Endothelial cell (in vitro differentiated cells): ENCODE measurements at places on chromosomes 6 and 20.
A peak's percentile ranks its signal among the peaks of the same experiment; 100 is the strongest.

DNA sequence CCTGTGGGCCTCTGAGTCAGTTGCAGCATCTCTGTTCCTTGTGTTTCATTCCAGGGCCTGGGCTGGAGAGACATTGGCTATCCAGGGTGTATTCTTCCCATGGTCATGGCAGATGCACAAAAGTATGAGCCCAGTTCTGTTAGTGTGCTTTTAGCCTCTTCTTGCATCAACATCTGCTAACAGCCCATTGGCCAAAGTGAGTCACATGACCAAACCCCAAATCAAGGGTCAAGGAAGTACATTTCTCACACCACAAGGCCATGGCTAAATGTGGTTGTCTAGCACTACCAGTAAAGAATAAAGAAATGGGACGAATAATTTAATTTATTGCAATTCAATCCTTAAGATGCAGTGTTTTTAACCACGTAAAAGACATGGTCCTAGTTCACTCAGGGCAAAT, 43.9 kb downstream of the NRN1 start:
- DNase-seq: no peak

- DNase-seq: no peak
Measured at GRCh38 chr20:10040070-10040975, 5.5 kb downstream of the ANKEF1 start.

DNA sequence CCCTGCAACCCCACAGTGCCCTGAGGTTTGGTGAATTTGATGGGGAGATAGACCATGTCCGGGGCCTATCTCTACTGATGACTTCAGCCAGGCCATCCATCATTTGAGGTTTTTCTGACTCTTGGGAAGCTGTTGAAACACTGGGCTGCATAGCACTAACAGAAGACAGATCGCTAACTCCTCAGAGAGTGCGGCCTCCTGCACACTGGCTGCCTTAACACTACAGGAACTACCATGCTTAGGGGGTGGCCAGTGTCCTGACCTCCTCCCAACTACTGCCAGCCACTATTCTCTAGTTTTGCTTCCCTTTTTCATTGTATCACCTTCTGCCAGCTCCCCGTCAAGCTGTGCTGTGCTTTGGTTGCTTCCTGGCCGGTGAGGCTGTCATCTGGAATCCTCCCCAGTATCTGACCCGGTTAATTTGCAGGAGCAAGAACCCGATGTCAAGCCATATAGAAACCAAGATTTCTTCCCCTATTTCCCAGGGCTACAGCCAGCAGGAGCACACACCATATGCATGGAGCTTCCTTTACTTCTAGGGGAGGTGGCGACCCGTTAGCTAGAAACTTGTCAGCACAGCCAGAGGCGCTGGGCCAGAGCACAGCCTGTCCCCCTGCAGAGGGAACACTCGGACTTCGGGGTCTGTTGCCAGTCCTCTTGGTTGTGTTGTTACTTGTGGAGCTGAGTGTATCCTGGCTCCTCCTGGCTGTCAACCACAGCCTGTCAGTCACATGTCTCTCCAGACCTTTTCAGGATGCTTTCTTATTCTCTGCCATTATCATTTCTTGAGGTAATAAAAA, 57.3 kb upstream of the TRAF3IP2 start:
- peak; percentile 18 for DNase-seq

DNA sequence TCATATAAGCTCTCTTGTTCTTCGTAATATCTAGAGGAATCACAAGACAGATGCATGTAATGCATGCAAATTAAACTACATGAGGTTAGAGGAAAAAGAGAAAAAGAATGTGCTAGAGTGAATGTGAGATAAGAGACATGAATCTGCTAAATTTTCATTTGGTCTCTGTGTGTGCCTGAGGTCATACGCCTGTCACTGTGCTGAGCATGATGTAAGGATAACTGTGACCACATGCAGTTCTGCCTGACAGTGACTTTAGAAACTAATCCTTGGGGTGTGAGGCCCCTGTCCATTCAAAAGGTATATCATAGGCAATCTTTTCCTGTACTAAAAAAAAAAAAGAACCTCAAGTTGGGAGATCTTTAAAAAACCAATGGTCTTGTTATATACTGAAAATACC, 70.6 kb downstream of the SHPRH start:
- no peak for DNase-seq

DNA sequence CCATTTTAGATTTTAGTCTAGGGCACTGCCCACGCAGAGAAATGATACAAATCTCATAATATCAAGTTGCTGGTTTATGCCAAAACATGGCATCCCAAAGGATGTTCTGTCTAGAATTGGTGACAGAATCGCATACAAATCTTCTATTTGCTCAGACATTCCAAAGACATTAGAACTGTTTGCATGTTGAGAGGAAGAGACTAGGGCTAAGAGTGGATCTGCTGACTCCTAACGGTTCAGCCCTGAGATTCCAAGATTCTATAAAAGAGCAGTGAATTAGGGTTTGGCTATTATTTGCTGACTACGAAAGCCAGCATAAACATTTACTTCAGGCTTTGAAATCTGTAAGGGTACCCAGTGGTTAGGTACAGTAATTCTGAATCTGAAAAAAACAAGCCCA, 3.6 kb downstream of the EPB41L2 start:
- no peak for DNase-seq
